AG04449 (cell line): ENCODE measurements at places on chromosomes 5 and 9.

- peak; percentile 88 for DNase-seq
Observed at GRCh38 chr9:91395553-91396471, 27.8 kb downstream of the NFIL3 start.

- no peak for DNase-seq
Observed at GRCh38 chr5:112914584-112914983, 7.4 kb downstream of the REEP5 start.

DNA sequence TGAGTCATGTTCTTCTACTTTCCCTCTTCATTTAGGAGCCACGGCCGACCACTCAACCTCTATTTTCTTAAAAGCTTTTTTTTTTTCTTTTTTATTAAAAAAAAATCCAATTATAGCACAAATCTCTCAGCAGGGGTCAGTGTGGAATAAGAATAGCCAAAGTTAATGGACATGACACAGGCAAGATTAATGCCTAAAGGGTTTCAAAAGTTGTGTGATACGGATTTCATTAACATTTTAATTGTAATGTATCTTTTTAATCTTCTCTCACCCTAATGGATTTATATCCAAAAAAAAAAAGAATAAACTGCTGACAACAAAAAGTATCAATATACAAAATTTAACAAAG lies 5.4 kb downstream of the NACC2 start:
- no peak for DNase-seq

GRCh38 chr9:129068990-129069861 lies 11.7 kb upstream of the DOLPP1 start:
- no peak for DNase-seq

- DNase-seq, result no peak
Observed at GRCh38 chr9:71676460-71676859, 91.9 kb downstream of the CEMIP2 start.

DNA sequence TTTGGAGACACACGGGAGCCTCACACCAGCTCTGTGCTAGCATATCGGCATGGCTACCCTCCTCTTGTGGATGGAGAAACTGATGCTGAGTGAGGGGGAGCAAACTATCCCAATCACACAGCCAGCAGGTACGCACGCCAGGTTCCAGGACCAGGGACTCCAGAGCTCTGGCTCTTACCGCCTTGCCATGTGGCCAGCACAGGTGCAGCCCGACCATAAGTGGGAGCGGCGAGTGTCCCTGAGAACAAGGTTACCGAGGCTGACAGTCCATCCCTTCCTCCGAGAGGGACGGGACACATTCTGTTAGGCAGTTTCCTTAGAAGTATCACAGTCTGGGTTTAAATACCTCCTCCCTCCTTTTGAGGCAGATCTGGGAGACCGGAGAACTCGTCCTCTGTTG lies 86.0 kb downstream of the PAX5 start:
- DNase-seq, result no peak

DNA sequence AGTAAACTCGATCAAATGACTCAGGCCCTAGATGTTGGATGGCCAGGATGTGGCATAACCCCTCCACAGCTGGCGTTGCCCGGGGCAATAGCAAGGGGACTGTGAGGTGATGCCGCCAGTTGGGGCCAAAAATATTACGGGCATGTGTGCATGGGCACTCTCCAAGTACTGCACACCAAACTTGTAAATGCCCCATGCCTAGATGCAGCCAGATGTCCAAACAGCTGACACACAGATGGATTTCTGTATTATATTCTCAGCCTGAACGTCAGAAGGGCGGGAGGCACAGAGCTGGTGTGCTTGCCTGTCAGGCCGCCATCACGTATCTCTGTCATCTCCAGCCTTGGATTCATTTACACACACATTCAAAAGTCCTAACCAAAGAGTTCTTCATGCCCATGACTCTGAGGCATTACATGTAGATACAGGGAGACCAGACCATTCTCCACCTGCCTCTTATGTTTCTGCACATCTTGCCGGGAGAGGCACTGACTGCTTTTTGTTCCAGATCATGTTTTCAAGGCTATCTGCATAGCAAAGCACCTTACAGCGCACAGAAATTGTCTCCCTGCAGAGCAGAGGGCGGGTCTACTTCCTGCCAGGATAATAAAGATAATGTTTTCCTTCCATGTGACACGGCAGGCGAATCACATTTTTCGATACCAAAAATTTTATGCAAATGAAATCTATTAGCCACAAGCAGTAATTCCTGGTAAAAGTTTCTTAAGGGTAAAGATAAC lies 200.9 kb upstream of the ADAMTS16 start:
- no peak for DNase-seq

- no peak for DNase-seq
Observed at GRCh38 chr5:144086295-144086694, 84.2 kb downstream of the YIPF5 start.

DNA sequence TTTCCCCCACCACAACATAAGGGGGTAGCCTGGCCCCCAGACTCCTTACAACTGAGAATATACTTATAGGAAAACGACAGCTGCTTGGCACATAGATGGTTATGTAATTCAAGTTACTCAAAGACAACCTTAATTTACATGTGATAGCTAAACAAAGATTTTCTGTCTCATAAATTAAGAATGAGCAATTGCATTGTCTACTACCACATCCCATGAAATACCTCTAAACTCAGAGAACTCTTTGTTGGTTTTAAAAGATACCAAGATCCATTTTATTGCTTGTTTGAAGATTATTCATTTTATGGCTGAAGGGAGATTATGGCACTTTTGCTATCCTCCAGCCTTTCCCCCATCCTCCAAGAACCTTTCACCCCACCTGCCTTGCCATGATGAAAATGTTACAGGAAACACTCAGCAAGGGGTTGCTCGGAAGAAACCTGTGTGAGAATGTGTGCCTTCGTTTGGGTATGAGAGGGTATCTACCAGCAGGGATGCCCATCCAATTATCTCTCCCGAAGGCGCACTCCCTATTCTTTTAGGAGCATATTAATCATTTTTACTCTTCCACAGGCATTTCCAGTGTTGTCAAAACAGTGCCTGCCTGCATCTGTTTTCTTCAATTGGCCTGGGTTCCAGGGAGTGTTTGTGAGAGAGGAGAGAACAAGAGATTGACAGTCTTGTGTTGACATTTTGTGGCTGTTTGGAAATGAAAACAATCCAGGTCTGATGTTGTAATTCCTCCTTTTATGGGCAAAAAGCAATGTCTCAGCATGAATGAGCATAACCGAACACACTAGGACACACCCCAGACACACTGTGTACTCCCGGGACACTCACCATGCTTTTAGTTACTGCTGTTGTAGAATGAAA lies 208.0 kb upstream of the ANKRD55 start:
- no peak for DNase-seq

DNA sequence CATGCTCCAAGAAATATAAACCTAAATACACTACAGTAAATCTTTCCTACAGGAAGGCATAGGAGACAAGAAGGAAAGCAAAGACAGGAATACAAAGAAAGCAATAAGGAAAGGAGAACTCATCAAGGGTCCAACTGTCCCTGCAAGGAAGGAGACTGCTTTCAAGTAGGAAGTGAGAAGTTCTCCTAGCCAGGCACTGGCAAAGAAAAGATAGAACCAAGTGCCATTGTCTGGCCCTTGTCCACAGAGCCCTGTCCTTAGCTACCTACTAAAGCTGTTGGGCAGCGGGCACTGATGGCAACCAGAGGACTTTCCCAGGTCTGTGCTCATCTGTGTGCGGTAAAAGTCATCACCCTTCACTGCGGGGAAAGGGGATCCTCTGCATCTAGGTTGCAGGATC lies 108.2 kb downstream of the KLHL3 start:
- no peak for DNase-seq

- DNase-seq, result no peak
Observed at GRCh38 chr9:95623640-95624039, 106.9 kb upstream of the PTCH1 start.

DNA sequence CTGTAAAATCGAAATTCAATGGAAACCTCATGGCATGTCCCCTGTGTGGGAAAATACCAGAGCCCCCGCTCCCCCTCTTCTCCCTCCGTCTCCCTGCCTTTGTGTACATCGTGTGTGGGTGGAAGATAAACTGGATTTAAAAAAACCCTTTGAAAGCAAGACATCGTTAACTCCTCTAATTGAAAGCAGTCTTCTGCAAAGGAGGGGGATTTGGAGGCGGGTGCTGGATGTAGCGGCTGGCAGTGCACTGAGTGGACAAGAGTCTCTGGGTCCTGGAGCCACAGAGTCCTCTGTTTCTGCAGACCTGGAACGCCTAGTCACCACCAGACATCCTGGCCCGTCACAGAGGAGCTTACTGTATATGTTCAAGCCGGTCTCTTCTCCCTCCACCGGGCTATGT lies 169.4 kb downstream of the PAPPA start:
- DNase-seq, result no peak

- no peak for DNase-seq
Observed at GRCh38 chr9:127495884-127496555, 44.7 kb downstream of the LRSAM1 start.

DNA sequence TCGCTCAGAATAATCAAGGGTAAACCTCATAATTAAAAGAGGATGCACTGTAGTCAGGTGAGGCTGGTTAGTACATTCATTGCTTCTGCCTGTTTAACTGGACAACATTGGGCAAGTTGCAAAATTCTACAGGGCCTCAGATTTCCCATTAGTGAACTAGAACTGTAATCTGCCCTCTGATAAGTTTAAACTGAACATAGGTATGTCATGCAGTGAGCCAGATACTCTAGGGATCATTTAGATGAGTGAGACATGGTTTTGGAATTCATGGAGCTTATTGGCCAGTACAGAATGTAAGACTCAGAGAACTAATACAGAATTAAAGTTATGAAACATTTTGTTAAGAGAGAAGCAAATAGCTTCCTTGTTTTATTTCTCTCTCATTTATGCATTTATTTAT lies 35.9 kb downstream of the RNF44 start:
- DNase-seq, result peak; percentile 87

DNA sequence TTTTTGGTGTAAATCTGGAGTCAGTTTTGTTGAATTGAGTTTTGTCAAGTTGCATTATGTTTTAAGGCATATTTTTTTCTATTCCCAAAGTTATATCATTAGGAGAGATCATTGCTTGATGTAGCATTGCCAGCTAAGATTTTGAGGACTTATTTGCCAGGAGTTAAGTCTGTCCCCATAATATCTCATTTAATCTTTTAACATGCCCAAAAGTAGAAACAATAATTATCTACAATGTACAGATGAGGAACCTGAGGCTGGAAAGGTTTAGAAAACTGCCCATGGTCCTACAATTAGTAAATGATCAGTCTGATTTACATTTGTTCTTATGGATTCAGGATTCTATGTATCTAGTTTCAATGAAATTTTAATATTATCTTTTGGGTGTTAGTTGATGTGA lies 4.7 kb downstream of the NIPBL start:
- DNase-seq, result no peak

DNA sequence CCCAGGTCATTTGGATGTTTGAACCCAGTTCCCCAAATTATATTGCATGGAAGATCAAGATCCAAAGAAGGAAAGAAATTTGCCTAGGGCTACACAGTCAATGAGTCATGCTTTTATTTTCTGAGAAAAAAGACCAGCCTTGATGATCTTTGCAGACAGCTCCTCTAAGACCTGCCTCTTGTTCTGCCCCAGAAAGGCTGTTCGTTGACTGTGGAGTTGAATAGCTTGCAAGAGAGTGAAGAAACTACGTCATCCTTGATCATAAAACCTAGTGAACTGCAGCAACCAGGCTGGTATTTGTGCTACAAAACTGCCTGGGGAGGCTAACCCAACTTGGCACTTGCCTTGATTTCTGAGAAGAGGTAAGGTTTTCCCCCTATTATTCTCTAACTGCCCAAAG lies 263.9 kb downstream of the PAPPA start:
- DNase-seq, result no peak

DNA sequence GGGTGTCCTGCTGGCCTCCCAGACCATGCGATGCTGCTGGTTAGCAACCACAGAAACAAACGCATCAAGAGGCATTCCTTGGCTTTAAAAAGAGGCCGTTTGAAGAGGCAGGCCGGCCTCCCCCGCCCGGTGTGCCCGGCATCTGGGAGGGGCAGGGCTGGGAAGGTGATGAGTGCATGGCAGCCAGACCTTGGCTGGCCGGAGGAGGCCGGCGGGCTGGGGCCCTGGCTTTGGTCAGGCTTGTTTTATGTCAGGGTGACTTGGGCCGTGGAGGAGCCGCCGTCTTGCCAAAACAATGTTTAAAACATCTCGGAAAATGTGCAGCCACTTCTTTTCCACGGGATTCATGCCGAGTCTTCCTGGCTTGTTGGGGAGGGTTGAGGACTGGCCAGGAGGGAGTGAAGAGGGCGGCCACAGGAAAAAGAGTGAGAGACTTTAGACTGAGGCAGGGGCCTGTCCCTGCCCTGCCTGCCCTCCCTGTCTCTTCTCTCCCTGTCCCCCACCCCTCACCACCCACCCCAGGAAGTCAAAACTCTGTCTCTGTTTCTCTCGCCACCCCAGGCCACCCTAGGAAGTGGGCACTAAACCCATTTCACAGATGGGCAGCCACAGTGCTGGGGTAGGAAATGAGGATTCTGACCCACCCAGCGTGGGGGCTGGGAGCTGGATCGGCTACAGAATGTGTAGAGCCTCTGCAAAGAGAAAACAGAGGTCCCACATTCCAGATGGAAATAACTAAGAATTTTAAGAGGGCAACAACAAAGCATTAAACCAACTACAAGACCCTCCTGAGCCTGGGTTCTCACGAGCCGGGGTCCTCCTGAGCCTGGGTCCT lies 143.0 kb downstream of the RXRA start:
- no peak for DNase-seq

- DNase-seq, result no peak
Observed at GRCh38 chr9:107246259-107247254, 36.5 kb upstream of the RAD23B start.

GRCh38 chr9:22731786-22732185 lies 285.2 kb downstream of the DMRTA1 start:
- no peak for DNase-seq

DNA sequence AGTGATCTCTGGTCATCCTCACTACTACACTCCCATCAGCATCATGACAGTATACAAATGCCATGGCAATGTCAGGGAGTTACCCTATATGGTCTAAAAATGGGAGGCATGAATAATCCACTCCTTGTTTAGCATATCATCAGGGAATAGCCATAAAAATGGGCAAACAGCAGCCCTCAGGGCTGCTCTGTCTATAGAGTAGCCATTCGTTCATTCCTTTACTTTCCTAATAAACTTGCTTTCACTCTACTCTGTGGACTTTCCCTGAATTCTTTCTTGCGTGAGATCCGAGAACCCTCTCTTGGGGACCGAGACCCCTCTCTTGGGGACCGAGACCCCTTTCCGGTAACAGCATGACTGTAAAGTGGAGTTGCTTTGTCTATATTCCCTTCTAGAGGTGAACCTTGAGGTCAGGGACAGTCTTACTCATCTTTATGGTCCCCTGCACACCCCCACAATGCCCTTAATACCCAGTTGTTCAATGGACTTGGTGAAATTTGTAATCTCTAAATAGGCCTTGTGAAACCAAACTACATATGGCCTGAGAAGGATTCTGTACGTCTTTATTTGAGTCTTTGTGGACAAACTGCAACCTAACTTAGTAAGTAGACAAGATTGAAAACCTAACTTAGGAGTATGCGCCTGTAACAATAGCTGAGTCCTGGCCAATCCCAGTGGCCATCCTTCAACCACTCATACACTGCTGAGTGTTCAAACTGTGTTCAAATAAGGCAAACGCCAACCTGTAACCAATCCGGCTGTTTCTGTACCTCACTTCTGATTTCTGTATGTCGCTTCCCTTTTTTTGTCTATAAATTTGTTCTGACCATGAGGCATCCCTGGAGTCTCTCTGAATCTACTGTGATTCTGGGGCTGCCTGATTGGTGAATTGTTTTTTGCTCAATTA lies 32.3 kb upstream of the UBTD2 start:
- no peak for DNase-seq

- no peak for DNase-seq
Observed at GRCh38 chr5:178785999-178786398, 55.5 kb upstream of the ZNF354A start.
